CD8-positive, alpha-beta memory T cell (primary cell): ENCODE measurements at places on chromosomes 6 and 20.

DNA sequence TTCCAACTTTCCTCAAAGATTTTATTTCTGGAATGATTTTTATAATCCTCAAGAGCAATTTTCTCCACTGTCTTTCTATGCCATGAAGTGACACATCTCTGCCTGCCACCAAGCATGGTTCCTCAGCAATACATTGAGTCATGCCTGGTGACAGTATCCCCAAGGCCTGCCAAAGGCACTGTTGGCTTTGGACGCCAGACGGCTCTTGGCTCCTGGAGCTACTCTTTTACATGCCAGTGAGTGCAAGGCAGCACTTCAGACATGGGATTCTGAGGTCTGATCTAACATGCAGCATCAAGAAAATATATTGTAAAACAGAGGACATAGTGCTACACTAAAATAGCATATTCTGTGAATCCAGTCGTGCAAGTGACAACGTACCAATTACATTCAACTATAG, 20.1 kb upstream of the PLEKHG1 start:
- no peak for DNase-seq

DNA sequence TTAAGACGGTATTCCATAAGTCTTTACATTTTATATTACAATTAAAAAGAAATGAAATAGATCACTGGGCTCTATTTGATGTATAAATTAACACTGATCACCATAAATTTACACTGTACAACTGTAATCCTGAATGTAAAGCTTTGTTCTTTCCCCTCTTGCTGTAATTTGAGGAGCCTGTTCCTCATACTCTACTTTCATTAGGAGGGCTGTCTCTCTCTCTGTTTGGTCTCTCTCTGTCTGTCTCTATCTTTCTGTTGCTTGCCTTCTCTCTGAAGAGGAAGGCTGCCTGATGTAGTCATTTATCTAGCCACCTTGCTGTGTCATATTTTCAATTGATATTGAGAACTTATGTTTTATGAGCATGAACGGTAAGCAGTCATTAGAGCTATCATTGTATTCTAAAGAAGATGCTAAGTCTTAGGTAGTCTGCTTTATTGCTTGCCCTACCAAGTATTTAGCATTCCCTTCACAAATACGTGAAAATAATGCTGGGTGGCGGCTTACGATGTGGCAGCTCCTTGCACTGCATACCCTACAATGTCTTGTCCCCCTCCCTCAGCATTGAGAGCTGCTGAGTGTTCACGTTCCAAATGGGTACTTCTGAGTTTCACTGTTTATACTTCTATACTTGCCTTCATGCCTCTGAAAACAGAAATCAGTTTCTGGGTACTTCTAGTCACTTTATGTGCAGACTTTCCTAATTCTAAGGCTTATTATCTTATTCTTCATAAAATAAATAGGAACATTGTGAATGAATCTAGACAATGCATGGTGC, 205.5 kb downstream of the NKAIN2 start:
- no peak for DNase-seq

- no peak for DNase-seq
Observed at GRCh38 chr6:80143419-80143937, 37.0 kb downstream of the BCKDHB start.

GRCh38 chr6:142947714-142948480, 2.9 kb upstream of the HIVEP2 start:
- no peak for DNase-seq

GRCh38 chr20:6348908-6349307, 226.1 kb upstream of the FERMT1 start:
- no peak for DNase-seq

GRCh38 chr6:47375426-47375825, 65.7 kb upstream of the TNFRSF21 start:
- no peak for DNase-seq

- no peak for DNase-seq
Observed at GRCh38 chr6:96301023-96301422, 220.6 kb upstream of the UFL1 start.

- no peak for DNase-seq
Observed at GRCh38 chr6:27669624-27670301, 196.9 kb upstream of the ZNF184 start.

DNA sequence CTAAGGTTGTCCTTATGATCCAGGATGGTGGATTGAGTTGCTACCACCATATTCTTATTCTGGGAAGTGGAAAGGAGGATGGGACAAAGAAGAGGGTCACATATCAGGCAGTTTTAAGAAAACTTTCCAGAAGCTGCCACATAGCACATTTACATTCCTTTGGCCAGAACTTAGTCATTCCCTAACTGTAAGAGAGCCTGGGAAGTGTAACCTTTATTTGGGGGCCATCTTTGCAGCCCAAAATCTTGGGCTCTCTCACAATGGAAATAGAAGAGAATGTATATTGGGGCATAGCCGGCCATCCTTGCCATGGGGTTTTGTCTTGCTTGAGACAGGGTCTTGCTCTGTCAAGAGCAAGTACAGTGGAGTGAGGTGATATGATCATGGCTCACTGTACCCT, 8.4 kb downstream of the ZNF341 start:
- no peak for DNase-seq

DNA sequence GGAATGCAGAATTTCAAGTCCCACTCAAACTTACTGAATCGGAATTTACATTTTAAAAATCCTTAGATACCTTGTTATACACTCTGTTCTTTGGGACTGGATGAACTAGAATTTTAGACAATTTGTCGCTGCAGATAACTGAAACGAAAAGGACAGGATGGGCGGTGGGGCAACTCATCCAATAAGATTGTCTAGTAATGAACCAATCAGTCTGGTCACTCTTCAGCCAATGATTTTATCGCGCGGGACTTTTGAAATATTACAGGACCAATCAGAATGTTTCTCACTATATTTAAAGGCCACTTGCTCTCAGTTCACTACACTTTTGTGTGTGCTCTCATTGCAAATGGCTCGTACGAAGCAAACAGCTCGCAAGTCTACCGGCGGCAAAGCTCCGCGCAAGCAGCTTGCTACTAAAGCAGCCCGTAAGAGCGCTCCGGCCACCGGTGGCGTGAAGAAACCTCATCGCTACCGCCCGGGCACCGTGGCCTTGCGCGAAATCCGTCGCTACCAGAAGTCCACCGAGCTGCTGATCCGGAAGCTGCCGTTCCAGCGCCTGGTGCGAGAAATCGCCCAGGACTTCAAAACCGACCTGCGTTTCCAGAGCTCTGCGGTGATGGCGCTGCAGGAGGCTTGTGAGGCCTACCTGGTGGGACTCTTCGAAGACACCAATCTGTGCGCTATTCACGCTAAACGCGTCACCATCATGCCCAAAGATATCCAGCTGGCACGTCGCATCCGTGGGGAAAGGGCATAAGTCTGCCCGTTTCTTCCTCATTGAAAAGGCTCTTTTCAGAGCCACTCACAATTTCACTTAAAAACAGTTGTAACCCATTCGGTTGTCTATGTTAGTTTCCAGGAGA, 41.9 kb upstream of the HFE start:
- peak; percentile 87 for DNase-seq

DNA sequence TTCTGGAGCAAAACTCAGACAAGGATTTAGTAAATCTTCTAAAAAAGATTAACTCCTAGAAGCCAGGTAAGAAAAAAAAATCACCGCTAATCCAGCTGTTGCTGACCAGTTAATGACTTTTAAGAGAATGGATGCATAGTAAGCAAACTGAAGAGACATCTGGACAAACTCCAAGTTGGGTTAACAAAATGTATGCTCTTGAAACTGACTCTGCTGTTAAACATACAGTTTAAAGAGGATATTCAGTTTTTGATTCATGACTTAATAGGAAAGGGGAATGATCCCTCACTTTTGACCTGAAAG, 70.4 kb downstream of the PLAGL1 start:
- no peak for DNase-seq
